Tibial nerve (tissue), 4 donors: ENCODE measurements at places on chromosomes 6 and 20. TPM values are rescaled to one million over a fixed set of nuclear protein-coding genes. Genes with fewer than 3 reads are reported as not detected.

DNA sequence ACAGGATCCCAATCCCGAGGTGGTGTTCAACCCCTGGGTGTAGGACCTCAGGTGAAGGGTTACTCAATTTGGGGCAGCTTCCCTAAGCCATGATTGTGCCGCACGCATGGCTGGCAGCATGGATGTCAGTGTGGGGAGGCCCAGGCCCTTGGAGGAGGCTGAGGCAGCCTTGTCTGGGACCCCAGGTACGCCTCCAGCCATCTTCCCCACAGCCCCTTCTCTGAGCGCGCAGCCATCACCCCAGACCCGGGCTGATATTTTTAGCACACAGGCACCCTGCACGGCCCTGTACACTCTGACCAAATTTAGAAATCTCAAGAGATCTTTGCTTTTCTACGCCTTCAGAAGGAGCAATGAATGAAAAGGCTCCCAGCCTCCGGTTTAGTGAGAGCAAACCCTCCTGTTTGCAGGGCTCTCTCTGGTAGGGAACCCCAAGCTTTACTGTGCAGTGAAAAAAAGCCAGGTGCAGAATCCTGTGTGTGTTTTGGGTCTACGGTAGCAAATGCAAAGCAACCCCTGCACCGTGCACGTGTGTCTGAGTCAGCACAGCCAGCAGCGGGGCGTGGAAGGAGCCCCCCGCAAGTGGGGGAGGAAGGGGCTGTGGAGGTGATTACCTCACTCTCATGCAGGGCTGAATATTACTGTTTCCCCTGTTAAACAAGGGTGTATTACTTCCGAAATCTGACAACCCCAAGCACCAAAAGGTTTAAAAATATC is 44.3 kb downstream of the CTCFL start:
- DNase-seq = no peak
- no peak overlapping the region for H3K27ac ChIP-seq
- H3K4me3 ChIP-seq = no peak overlapping the region
- H3K27me3 ChIP-seq = no peaks in the 10 kb centered on the region
- H3K36me3 ChIP-seq = no peaks in the 10 kb centered on the region

DNA sequence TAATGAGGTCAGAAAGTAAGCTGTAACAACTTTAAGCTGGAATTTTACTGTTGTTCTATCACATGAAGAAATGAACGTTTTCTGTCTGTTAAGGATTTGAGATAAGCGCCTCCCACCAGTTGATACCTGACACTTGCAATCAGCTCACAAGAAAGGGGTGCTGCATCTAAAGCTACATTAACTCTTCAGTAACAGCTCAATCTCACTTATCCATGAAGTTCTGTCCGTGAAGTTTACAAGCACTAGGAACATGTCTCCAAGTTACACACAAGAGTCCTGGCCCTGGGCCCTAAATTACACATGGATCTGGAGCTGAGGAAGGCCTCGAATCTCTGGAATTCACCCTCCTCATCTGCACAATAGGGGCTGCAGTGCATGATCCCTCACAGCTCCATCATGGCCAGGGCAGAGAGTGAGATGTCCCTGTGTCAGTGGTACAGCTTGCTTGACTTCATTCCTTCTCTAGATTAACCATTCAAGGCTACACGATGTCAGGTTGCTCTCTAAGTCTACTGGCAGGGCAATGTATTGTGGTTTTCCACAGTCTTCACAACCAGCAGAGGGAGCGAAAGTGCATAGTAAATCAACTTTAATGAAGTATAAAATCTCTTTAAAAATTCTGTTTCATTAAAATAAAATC is 182.4 kb upstream of the MCHR2 start:
- no peaks in the 10 kb centered on the region for H3K27me3 ChIP-seq
- H3K27ac ChIP-seq = no peak overlapping the region
- no peaks in the 10 kb centered on the region for H3K4me1 ChIP-seq
- H3K36me3 ChIP-seq = no peaks in the 10 kb centered on the region
- DNase-seq = no peak

Gene SLC22A1
- 5.5 TPM for total RNA-seq

Gene SEC63
- 44.6 TPM for total RNA-seq

- H3K27me3 ChIP-seq = no peaks in the 10 kb centered on the region
- DNase-seq = no peak
- H3K4me1 ChIP-seq = peaks cover 39% of the 10 kb centered on the region
- H3K36me3 ChIP-seq = no peaks in the 10 kb centered on the region
These were observed 1.1 kb downstream of the STX7 start for GRCh38 chr6:132511831-132512220.
